Naive thymus-derived CD4-positive, alpha-beta T cell (primary cell): ENCODE measurements at places on chromosomes 7 and 10. TPM values are rescaled to one million over a fixed set of nuclear protein-coding genes. Genes with fewer than 3 reads are reported as not detected.
A peak's percentile ranks its signal among the peaks of the same experiment; 100 is the strongest.

GRCh38 chr7:100837099-100837836 lies 9.9 kb upstream of the EPHB4 start:
- peak; percentile 58 for DNase-seq

- DNase-seq: no peak
Measured at GRCh38 chr7:142867398-142868187, 12.7 kb downstream of the EPHB6 start.

GRCh38 chr10:131162866-131163843 lies 148.4 kb downstream of the TCERG1L start:
- peak; percentile 5 for DNase-seq

Gene DPP6
- polyA plus RNA-seq: not detected

DNA sequence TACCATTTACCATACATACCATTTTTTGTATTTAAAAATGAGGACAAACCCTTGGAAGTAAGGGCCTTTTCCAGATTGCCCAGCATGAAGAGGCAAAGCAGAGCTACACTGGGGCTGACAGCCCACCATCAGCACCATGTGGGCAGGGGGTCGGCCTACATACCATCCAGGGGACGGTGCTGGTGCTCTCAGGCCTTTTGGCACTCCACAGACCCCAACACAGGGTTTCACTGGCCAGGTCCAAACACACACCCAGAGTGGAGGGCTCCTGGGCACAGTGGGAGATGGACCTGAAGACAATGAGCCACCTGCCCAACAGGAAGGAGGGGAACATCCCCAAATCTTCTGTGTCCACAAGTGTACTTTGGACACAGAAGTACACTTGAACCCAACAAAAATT lies 69.2 kb upstream of the CAMK2B start:
- DNase-seq: no peak

Gene MAT1A
- not detected for polyA plus RNA-seq

GRCh38 chr7:107660381-107661080 lies at the start of gene SLC26A4:
SLC26A4 (plus strand) TSS chr7:107660828; CDS start chr7:107661642, 814 bp downstream.
- no peak for DNase-seq

Gene CYP2C19
- not detected for polyA plus RNA-seq

DNA sequence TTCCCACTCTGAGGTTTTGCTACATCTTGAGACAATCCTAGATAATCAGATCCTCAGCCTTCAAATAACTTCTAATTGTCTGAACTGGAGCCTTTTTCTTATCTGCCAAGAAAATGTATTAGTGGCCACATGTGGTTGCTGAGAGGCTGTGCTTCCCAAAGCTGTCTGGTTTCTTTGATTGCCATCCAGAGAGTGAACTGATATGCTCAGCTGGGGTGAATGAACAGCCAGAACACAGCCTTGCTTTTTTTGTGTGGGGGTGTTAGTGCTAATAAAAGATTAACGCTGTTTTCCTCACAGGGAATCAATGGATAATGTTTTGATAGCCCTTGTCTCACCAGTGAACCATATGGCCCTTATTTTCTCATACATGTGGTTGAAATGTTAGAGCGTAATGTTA lies 66.9 kb downstream of the BBS9 start:
- DNase-seq: no peak

DNA sequence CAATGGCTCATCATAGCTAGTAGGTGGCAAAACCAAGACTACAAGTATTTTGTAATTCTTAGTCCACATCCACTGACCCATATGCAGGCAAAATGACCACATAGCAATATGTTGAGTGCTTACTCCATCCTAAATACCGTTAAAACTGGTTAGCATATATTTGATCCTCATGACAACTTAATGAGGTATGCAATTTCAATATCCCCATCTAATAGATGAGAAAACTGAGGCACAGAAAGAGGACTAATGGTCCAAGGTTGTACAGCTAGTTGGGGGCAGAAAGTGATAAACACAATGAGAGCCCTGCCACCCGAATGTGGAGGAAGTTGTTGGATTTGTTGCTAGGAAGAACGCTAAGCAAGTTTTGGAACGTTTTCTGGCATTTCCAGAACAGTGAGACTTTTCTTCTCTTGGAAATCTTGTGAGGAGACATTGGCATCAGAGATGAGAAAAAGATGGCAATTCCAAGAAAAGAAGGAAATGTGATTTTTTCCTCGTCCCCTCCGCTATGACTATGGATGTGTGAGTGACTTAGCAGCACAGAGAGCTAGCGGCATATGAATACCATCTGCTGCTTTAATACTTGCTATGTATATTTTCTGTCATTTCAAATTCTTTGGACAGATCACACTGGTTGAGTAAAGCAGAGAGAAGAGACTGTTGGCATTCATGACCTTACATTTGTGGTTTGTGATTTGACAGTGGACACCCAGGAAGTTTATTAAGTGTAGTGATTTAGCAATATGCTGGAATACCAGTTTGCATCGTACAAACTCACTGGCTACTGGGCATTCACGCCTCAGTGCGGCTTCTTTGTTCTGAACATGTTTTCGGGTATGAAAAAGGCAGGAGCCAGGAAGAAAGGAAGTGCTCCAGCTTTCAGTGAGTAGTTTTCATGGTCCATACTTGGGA lies 51.5 kb downstream of the NRCAM start:
- DNase-seq: no peak

- no peak for DNase-seq
Measured at GRCh38 chr7:131039836-131040235, 287.8 kb upstream of the MKLN1 start.

- no peak for DNase-seq
Measured at GRCh38 chr7:16975712-16976111, 93.9 kb upstream of the AGR3 start.

DNA sequence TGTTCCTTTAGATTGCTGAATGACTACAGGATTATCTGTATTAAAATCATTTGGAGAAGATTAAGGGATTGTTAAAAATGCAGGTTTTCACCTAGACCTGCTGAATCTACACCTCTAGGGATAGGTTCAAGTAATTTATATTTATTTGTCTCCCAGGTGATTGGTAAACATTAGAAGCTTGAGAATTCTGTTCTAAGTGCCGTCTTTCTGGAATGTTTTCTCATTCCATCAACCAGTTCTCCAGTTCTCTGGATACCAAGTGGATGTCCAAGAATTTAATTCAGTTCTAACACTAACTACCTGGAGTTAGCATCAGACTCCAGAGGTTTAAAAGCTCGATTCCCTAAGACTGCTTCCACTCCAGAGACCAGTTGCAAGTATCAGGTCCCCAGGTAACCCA lies 110.9 kb downstream of the PRTFDC1 start:
- no peak for DNase-seq

Gene PTF1A
- polyA plus RNA-seq: not detected

DNA sequence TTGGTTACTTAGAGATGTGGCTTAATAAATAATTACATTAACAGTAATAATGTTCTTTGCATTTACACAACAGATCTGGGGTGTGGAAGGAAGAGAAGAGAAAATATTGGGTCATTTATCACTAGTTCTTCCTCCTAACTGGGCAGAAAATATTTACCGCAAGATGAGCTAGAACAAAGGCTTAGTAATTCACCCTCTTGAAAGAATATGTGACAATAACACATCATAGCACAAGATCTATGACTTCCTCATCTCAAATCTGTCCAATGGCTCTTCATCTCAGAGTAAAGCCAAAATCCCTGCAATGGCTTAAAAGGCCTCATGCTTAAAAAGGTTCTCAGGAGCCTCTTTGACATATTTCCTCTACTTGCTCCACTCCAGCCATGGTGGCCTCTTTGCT lies 178.6 kb downstream of the ZNF438 start:
- no peak for DNase-seq

GRCh38 chr10:92180399-92180798 lies 110.5 kb downstream of the CPEB3 start:
- no peak for DNase-seq

GRCh38 chr10:113958631-113959382 lies 84.9 kb upstream of the ADRB1 start:
- DNase-seq: no peak
